ENCODE measurements at places on chromosomes 4 and X. TPM values are rescaled to one million over a fixed set of nuclear protein-coding genes. Genes with fewer than 3 reads are reported as not detected.

The TEX13B gene
- not detected for polyA plus RNA-seq

The SCML2 gene
- polyA plus RNA-seq, result 0.18 TPM

DNA sequence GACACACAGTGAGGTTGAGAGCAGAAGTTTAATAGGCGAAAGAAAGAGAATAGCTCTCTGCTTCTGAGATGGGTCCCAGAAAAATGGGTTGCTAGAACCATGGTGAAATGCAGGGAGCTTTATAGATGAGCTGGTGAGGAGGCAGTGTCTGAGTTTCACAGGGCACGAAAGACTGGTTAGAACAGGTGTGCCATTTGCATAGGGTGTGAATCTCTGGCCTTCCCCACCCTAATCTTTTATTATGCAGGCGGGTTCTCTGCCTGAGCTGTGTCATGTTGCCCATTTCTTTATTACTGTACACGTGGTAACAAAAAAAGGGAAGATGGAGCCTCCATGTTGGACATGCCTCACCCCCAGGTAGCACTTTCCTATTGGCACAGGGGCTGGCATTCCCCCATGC, 39.1 kb downstream of the FUNDC1 start:
- no peak for DNase-seq

GRCh38 chr4:56619816-56620215, 61.3 kb downstream of the HOPX start:
- no peak for DNase-seq

- no peak for DNase-seq
Observed at GRCh38 chr4:134337574-134337973, 136.0 kb upstream of the PABPC4L start.

Data from immature natural killer cell (primary cell).